ENCODE measurements at places on chromosomes 7 and 10.
A peak's percentile ranks its signal among the peaks of the same experiment; 100 is the strongest.

- DNase-seq: no peak
Observed at GRCh38 chr10:83301732-83302131, 837.6 kb upstream of the GHITM start.

DNA sequence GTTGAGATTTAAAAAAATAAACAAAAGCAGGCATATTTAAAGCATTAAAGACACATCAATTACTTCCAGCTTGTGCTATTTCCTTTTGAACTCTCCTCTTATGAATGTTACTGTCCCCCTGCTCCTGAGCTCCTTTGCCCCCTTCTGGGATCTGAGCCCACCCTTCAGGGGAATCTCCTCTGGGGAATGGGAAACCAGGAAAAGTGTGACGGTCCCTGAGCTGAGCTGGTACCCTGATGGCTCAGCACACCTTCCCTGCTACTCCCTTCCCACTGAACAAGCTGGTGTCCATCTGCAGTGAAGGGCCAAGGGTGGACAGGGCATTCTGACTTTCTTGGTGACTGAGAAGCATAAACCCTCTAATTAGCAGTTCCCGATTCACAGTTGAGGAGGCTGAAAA lies 356.3 kb downstream of the PTEN start:
- no peak for DNase-seq

- DNase-seq: peak; percentile 15
Observed at GRCh38 chr10:36555036-36555435, 570.4 kb upstream of the ANKRD30A start.

DNA sequence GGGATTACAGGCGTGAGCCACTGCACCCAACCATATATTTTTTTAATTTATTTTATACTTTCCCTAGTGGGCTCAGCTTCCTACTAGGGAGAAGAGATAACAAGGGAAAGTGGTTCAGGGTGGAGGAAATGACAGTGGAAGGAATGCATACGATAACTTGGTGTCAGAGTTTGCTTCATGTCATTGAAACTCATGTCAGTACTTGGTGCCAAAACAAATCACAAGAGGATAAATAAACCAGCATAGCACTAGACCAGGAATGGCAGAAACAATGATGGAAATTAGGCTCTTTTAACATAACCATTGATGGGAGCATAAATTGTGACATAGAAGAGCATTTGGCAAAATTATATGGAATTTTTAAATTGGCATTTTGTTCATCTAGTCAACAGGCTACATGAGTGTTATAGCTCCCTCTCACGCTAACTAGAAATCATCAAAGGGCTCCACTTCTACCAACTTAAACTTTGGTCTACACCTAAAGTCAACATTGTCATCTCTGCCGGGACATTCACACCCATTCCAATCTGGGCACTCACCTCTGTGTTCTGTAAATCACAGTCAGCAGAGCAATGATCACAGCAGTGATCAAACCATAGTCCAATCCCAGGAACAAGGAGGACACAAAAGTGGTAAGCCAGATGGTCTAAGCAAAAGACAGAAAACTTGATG lies 41.2 kb downstream of the PSMC2 start:
- no peak for DNase-seq

GRCh38 chr7:115153176-115153575 lies 231.3 kb downstream of the MDFIC start:
- DNase-seq: no peak

- DNase-seq: no peak
Observed at GRCh38 chr10:61797304-61798153, 104.0 kb upstream of the ARID5B start.

- DNase-seq: no peak
Observed at GRCh38 chr10:121959671-121960070, 15.3 kb downstream of the NSMCE4A start.

DNA sequence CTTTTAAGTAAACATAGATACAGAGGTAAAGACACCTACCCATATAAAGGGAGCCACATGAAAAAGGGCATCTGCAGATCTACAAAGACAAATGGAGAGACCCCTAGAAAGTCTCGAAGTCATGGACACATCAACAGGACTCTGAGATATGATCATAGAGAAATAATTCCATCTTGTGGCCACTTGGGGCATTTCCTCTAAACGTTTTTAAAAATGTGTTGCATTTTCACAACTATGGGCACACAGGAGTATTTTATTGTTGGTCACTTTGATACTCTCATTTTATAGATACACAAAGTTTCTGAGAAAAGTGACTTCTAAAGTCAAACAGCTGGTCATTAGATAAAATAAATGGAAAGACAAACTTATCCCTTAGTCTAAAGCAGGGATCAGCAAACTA lies 87.1 kb downstream of the CRTAC1 start:
- DNase-seq: no peak

GRCh38 chr7:67625257-67625737 lies 628.7 kb downstream of the TYW1 start:
- peak; percentile 42 for DNase-seq

GRCh38 chr7:103752995-103753394 lies 236.5 kb downstream of the RELN start:
- DNase-seq: no peak

DNA sequence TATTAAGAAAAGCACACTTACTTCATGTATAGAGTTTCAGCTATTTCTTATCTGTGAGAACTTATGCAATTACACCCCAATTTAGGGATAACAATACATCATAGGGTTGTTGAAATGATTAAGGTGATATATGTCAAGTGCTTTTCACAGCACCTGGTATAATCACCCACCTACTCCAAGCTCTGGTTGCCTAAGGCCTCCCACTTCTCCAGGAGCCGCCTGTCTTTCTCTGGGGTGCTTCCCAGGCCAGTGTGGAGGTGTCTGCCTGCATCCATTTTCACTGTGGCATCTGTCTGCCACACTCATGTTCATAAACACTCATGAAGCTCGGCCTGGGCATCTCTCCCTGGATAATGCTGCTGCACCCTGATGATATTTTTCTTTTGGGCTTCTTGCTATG lies 250.3 kb downstream of the STK31 start:
- no peak for DNase-seq

GRCh38 chr10:123926401-123927264 lies 35.0 kb upstream of the CPXM2 start:
- no peak for DNase-seq

- DNase-seq: no peak
Observed at GRCh38 chr7:67637023-67637358, 640.4 kb downstream of the TYW1 start.

DNA sequence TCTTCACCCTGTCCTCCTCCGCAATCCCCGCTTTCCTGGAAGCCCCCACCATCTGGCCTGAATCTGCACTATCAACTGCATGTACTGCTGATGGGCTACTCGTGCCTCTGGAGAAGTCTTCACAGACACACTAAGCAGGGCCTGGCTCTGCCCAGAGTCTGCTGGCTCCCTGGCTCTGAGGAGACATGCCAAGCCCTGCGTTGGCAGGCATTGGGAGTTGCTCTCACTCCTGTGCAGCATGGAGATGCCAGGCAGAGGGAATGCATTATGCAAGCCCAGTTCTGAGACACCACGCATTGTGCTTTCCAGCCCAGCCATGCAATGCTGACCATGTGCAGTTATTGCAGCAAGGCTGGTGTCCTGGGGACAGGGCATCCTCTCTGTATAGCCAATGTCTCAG lies 314.6 kb downstream of the CXCL12 start:
- peak; percentile 39 for DNase-seq

- DNase-seq: no peak
Observed at GRCh38 chr10:104350127-104350635, 3.5 kb upstream of the CFAP58 start.

DNA sequence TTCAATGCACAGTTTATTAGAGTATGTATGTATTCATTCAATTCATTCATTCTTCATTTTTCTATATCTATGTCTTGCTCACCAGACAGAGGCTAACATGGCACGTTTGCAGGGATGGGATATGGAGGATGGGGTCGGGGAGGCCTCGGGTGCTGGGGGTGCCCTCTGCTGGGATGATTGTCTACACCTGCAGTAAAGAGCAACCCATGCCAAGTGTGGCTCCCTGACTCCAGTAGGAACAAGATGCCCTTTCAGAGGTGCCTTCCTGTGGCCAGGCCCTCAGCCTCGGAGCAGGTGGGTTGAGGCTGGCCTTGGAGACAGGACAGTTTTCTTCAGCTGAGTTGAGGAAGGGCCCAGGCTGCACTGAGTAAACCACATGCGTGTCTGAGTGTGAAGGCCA lies 157.2 kb downstream of the SH2D4B start:
- DNase-seq: no peak

DNA sequence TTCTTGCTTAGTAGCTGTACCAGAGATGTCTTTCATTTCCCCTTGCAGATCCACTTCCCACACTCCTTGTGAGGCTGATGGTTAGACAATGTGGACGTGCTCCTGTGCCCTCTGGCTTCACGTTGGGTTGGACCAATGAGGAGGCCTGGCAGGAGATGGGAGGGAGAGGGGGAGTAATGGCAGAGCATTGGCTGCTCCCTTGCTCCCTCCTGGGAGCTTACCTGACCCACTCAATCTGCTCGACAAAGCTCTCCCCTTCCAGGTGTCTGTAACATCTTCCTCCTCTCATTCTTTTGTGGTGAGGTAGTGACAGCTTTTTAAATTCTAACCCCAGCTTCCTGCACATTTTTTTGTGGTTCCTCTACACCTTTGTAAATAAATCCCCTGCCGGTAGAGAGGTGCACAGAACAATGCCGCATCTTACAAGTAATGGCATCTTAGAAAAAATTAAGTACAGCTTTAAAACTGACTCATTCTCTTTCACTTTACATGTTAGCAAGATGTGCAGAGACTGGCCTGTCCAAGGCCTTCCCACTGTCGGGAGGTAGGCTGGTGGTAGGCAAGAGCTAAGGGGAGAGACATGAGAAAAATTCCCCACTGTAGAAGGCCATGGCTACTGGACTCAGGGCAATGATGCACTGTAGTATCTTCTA lies 134.3 kb downstream of the HTR7 start:
- DNase-seq: no peak

DNA sequence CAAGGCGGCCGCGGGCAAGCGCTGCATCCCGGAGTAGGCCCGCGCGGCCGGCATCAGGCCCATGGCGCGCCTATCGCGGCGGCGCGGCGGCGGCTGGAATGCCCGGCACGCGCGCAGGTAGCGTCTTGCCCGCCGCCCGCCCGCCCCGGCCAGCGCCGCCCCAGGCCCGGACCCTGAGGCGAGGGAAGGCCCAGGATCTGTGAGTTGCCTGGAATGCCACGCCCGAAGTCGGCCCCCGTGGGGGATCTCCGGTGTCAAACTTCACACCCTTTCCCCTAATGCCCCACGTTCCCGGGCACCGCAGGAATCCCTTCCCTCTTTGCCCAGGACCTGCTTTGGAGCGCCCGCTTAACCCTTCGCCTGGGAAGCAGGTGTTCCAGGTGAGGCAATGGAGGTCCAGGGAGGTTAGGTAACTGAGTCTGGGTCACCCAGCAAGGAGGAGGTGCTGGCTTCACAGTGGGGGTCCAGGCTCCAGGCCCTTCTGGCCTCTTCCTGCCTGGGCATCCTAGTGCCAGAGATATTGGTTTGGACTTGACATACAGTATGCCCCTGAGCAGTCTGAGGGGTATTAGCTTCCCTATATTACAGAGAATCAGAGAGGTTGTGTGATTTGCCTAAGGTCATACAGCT lies 138.1 kb downstream of the ARHGAP22 start:
- DNase-seq: no peak

DNA sequence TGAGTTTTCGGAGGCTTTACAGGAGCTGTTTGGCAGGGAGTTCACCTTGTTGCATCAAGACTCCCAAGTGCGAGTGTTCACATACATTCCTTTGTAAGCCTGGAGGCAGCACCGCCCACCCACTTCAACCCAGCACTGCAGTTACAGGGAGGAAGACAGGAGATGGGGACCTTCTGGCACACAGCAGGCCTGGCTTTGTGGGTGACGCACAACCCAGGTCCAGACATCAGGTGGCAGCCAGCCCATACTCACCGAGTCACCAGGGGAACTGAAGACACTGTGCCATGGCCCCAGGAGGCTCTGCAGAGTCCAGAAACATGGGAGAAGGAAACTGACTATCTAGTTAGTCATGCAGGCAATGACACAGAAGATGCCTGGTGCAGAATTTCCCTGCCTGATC lies 305.9 kb upstream of the RNF32 start:
- DNase-seq: no peak

GRCh38 chr10:88974012-88974411 lies 16.6 kb upstream of the FAS start:
- DNase-seq: no peak

GRCh38 chr7:7117935-7118586 lies 64.3 kb upstream of the C1GALT1 start:
- no peak for DNase-seq

DNA sequence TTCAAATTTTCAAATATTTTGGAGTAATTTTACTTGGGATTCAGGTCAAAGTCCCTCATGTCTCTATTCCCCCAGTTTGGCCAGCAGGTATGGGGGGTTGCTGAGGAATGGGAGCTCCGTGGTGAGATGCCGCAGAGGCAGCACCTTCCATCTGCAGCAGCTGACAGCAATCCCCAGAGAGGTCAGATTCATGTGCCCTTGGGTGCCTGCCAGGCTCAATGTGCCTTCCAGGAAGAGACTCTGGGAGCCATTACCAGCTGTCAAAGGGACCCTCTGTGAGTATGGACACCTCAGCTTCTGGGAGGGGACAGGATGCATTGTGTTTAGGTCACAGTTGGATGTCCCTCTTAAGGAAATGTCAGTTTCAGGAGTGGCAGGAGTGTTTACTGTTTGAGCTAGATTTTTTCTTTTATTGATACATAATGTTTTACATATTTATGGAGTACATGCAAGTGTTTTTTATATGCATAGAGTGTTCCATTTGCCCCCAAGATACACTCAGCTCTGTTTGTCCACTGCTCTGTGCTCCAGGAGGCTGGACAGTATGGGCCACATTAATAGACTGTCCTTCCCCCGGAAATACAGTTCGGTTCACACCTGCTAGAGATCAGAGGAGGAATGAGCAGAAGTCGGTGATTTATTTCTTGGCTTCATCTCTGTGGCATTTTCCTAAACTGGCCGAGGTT lies 75.3 kb upstream of the GRB10 start:
- DNase-seq: no peak

- no peak for DNase-seq
Observed at GRCh38 chr7:17952387-17952786, 12.1 kb upstream of the SNX13 start.

DNA sequence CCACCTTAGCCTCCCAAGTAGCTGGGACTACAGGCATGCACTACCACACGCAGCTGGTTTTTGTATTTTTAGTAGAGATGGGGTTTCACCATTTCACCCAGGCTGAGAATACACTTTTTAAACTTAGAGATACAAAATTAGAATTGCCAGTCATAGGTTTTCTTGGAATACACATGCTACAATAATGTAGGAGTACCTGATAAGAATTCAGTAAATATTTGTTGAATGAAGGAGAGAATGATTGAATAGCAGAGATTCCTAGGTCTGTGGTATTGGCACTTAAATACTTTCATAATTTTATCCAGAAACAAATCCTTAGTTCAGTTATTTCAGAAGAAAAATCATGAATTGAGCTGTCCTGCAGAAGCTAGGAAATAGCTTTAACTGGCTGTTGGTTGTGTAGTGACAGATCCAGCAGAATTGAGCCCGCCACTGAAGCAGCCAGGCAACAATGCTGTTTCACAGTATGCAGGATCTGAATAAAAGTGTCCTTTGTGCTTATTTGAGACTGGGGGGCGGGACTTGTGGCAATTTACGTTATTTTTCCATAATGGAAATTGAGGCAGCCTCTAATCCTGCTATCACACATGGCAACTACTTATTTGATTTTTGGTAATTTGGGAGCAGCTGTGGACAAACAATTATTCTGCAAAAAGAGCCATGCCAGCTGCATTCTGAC lies 31.5 kb downstream of the NRF1 start:
- DNase-seq: peak; percentile 19

- DNase-seq: no peak
Observed at GRCh38 chr7:155540553-155540952, 5.8 kb downstream of the CNPY1 start.

All from hippocampal formation (tissue), 2 donors.